ENCODE measurements at places on chromosomes 11 and 22.

- DNase-seq = peak; percentile 95
Measured at GRCh38 chr11:74398244-74399159, at the start of gene PGM2L1. Gene PGM2L1, minus strand, starts transcription at chr11:74398433. Its CDS starts 272 bp downstream, at chr11:74398161.

DNA sequence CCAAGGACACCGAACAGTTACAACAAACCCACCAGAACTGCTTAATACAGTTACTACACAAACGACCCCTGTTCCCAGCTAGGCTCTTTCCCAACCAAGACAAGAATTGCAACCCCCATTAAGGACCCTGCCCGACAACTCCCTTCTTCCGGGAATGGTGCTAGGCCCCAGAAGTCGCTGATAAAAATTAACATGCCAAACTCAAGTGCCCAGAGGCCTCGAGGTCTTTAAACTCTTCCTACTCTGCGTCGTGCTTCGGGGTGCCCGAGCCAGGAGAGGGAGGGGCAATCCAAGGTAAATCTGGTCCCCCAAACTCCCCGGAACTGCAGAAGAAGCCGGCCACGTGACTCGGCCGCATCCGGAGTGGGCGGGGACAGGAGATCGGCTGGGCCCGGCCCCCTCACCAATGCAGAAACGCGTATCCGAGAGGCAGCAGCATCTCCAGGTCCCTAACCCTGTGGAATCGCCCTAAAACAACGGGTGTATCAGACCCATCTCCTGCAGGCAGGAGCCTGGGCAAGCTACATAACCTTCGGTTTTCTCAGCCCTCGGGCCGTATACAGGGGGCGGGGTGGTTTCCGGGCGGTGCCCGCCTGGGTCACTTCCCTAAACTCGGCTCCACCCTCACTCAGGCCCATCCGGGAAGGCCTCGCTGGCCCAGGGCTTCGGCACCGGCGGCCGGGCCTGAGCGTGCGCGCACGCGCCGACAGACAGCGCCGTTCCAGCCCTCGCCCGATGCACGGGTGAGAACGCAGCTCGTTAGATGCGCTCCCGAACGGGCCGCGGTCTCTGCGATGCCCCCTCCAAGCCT, 1.1 kb downstream of the CFL1 start:
- DNase-seq = peak; percentile 86

DNA sequence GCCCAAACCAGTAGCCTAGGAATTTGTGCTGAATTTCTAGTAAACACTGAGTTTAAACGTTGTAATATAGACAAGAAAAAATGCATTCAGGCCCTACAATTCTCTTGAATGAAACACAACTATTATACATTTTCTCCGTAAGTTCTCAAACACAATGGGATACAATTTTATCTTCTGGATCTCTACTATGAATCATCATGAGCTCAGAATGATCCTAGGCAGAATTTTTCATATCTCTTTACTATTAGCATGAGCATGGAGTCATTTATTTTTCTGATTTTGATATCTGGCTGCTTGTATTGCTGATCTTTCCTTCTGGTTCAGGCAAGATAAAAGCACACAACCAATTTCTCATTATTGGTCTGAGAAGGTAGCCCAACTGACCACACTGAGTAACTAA, 1123.4 kb upstream of the RAG2 start:
- no peak for DNase-seq

GRCh38 chr22:27842201-27842600, 40.6 kb upstream of the MN1 start:
- DNase-seq = no peak

DNA sequence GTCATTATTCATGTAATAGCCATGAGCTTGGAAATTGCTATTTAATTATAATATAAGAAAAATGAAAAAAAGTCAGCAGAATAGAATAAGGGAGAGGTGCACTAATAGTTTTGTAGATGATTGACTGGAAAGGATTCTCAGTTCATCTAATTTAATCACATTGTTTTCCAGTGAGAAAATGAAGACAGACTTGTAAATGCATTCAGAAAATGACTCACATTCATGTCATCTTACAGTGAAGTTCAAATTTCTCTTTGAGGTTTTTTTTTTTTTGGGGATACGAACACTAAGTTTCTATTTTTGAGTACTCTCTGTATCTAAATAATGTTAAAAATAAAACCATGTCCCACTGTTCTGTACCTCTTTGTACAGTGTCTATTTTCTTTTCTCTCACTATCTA, 18.5 kb upstream of the OR4A16 start:
- no peak for DNase-seq

GRCh38 chr11:120441592-120441991, 70.0 kb upstream of the GRIK4 start:
- no peak for DNase-seq

- DNase-seq = no peak
Measured at GRCh38 chr11:89181111-89181510, 3.4 kb downstream of the TYR start.

DNA sequence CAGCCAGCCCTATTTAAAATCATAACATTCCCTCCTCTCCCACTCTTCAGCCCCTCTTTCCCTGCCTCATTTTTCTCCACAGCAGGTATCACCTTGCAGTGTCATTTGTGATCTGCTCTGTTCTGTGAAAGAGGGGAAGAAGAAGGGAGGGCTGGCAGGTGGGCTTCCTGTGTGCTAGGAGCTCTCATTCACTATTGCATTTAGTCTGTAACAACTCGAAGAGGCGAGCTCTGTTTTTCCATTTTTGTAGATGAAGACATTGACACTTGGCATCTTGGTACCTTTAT, 52.1 kb upstream of the CRYBB3 start:
- DNase-seq = no peak

DNA sequence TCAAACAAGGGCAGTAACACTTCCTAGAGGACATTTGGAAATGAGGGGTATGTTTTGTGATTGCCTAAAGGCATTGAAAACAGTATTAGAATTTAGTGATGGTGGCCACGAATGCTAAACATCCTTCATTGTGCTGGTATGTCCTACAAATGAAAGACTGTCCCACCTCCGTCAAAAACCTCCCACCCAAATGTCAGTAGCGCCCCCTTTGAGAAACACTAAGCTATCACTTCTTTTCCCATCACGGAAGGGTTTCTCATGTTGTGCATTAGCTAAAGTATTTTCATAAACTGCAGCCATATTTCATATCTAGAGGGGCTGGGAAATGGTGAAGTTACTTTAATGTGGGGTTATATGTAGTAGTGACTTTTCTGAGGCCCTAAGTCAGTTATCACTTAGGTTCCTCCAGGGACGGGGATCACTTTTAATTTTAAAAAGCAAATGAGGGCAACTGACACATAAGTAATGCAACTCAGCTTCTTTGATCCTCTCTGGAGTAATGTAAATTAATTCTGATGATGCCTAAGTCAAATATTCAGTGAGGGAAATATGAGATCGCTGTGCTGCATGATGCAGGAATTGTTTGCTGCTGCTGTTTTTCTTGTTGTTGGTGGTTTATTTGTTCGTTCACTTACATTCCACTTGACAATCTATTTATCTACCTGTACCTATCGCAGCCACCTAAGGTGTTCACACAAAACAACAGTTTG, 1403.4 kb upstream of the TENM4 start:
- no peak for DNase-seq

DNA sequence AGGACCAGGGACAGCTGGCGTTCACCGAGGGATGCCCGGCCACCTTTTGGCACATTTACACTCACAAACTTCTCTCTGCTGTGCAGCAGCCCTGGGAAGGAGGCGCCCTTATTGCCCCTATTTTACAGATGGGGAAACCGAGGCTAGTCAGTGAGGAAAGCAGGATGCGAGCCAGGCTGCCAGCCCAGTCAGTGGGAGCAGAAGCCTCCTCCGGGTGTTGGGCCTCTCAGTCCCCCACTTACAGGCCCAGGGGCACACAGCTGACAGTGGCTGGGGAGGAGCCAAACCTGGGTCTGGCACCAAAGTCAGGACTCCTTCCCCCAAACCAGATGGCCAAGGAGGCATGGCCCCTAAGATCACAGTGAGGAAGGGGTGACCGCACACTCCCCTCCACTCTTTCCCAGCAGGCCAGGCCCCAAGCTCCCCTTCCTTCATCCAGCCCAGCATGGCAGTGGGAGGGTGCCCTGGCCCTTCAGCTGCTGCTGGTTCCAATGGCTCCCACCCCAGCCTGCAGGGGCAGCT, 121.4 kb upstream of the ANO1 start:
- no peak for DNase-seq

DNA sequence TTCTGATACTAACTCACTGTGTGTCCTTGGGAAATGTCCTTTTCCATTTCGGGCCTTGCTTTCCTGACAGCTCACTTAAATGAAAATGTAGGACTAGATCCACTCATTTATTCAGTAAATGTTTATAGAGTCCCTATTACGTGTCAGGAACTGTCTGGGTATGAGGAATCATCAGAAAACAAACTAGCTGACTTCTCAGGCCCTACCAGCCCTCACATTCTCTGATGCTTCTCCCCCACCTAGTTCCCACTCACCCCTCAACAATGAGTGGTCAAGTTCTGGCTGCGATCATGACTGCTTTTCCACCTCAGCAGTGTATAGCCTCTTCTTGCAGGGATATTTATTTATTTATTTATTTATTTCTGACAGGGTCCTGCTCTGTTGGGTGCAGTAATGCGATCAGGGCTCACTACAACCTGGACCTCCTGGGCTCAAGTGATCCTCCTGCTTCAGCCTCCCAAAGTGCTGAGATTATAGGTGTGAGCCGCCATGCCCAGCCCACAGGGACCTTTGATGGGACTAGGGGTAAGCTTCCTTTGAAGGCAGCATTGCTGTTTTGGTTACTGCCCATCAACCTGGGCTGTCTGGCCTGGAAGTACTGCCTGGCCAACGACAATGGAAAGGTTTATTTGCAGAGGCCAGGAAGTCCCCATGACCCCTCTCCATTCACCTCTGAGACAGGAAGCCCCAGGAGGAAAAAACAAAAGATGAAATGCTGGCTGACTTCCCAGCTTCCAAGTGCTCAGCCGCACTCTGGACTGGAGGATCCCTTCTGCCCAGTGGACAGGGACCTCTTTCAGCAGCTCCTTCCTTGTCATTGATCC, 33.1 kb upstream of the POLD3 start:
- DNase-seq = no peak

DNA sequence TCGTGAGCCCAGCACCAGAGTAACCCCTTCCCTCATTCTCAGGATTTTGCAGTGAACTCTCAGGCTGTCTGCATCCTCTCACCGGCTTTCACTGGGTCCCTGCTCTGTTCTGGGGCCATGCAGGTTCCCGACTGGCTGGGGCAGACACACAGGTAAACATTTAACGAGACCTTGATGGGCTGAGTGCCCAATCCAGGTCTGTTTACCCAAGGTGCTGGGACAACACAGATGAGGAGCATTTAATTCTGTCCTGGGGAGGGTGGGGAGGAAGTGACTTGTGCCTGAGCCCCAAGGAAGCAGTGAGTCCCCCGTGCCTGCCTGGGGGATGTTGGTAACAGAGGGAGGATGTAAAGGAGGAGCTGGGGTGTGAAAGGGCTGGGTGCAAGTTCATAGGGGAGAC, 4.4 kb downstream of the BIK start:
- DNase-seq = no peak

DNA sequence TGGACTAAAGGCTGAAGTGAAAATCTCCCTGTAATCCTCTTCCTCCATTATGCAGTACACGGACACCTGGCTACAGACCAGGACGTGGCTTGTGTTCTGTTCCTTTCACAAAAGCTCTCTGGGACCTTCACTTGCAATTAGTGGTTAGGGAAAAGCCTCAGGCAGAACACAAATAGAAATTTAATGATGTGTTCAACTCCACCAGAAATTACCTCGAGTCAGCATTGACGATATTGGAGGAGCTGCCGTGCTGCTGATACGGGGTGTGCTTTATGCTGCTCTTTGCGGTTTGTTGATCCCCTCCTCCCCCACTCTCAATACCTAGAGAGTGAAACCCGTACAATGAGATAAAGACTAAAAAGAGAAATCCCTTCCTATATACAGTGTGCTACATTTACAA, 48.9 kb downstream of the POLD3 start:
- DNase-seq = no peak

- DNase-seq = no peak
Measured at GRCh38 chr22:38403812-38404211, 51.2 kb downstream of the KCNJ4 start.

- DNase-seq = no peak
Measured at GRCh38 chr11:134779179-134779578, 367.1 kb upstream of the B3GAT1 start.

DNA sequence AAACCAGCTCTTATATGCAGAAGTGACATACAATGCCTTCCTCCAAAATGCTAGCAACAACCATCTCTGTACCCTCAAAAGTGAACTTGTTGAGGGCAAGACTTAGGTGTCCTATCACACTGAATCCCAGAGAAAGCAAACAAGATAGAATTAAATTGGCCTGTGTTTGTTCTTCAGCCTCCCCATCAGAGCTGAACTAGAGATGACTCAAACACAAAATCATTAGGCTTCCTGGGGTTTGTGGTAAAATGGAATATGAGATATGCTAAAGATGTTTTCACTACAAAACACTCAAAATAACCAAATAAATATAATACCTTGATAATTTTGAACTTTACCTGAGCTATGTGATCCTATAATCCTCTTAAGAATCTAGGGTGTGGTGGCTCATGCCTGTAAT, 31.6 kb downstream of the ZNF214 start:
- DNase-seq = no peak

DNA sequence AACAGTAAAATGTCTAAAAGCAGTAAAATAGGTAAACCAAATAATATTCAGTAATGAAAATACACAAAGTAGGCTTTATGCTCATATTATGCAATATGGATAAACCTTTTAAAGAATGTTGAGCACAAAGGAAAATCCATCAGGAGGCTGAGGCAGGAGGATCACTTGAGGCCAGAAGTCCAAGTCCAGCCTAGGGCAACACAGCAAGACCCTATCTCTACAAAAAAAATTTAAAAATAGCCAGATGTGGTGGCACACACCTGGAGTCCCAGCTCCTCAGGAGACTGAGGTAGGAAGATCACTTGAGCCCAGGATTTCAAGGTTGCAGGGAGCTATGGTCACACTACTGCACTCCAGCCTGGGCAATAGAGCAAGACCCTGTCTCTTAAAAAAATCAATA, 17.7 kb upstream of the LMO2 start:
- DNase-seq = no peak

GRCh38 chr11:60991457-60991856, 20.0 kb downstream of the CD6 start:
- DNase-seq = no peak

GRCh38 chr11:27313157-27313821, 49.7 kb downstream of the CCDC34 start:
- DNase-seq = no peak

DNA sequence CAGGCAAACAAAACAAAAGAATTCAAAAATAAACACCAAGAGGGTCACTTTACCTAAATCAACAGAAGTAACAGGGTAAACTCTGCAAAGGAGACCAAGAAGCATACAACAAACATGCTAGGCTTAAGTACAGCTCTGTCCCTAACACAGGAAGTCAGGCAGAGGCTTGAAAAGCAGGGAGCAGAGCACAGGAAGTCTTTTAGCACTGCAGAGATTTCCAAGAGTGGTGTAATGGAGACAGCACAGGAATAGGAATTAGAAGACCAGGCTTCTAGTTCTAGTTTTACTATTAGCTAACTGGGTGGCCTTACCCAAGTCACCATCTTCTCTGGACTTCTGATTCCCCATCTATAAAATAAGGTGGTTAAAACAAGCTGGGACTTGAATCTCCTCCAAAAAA, 1.9 kb downstream of the RBFOX2 start:
- DNase-seq = no peak
